ENCODE measurements at places on chromosomes 7 and 10.

DNA sequence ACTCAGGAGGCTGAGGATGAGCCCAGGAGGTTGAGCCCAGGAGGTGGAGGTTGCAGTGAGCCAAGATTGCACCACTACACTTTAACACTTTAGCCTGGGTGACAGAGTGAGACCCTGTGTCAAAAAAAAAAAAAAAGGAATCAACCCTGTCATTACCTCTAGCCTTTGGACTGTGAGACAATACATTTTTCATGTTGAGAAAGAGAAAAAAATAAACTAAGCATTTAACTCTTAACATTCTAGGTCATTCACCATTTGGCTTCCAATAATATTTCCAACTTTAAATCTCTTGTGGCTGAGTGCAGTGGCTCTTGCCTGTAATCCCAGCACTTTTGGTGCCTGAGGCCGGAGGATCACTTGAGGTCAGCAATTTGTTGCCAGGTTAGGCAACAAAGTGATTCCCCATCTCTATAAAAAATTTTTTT is 41.9 kb upstream of the TPST1 start:
- DNase-seq: no peak

- no peak for DNase-seq
Observed at GRCh38 chr7:130481898-130482297, 10.0 kb upstream of the MEST start.

GRCh38 chr7:14751461-14751860 is 151.1 kb downstream of the DGKB start:
- DNase-seq: no peak

DNA sequence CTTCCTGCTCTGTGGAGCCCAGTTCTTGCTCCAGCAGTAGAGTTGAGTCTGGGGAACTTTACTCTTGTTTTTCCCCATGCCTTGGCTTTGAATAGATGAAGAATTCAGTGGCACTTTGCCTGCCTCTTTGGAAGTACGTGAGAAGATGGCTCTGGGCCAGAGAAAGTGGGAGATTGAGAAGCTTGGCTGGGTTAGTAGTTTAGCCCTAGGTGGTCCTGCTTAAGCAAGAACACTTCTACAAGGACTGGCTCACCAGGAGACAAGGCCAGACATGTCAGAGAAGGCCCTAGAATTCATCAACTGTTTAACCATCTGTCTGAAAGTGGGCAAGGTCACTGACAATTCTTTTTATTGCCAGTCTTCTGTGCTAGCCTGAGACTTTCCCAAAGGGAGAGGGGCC is 410.3 kb downstream of the TYW1 start:
- DNase-seq: no peak

- DNase-seq: no peak
Observed at GRCh38 chr7:83866582-83866981, 217.6 kb upstream of the SEMA3E start.

DNA sequence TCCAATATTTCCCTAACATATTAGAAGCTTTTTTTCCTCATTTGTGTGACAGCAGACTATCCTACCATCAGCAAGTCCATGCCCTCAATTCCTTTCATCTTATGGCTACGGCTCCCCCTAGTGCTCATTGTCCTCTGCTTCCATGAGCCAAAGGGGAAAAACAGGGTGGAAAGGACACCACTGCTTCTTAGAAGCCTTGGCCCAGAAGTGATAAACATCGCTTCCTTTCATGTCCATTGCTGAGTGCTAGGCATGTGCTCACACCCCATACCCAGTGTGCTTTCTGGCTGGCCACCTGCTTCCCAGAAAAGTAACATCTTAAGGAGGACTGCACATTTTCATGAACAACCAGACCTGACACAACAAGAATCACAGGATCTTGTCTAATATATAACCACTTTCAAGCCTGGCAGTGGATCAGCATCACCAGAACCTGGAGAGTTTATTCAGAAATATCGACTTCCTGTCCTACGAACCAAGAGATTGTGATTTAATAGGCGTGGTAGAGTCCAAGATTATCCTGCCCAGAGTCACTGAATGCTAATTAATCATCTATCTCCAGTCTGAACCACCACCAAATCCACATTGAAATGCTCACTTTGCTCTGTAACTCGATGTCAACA is 650.5 kb upstream of the SORCS1 start:
- no peak for DNase-seq

- DNase-seq: no peak
Observed at GRCh38 chr7:36064676-36065075, 88.4 kb upstream of the EEPD1 start.

DNA sequence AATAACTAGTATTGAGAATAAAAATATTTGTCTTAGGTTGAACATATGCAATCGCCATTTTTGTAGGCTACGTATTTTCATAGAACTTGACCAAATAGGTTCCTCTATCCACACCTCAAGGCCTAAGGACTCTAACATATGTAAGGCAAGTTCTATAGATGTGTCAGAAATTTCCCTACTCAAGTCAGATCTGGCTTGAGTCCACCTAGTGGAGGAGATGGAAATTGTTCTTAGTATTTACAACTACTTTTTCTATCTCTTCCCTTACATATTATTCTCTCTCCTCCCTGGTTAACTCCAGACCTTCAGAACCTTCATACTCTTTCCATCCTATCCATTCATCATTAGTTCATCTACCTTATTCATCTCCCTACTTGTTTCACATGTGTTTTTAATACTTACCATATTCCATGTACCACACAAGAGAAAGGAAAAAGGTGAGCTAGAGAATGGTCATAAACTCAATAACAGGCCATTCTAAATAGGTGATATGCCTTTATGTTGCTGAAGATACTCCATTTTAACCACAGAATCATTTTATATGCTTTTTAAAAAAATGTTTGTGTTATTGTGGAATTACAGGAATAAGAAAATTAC is 174.5 kb upstream of the HDAC9 start:
- no peak for DNase-seq

GRCh38 chr10:480498-480927 is 209.0 kb downstream of the DIP2C start:
- no peak for DNase-seq

GRCh38 chr10:116752563-116752962 is 10.2 kb upstream of the HSPA12A start:
- no peak for DNase-seq

DNA sequence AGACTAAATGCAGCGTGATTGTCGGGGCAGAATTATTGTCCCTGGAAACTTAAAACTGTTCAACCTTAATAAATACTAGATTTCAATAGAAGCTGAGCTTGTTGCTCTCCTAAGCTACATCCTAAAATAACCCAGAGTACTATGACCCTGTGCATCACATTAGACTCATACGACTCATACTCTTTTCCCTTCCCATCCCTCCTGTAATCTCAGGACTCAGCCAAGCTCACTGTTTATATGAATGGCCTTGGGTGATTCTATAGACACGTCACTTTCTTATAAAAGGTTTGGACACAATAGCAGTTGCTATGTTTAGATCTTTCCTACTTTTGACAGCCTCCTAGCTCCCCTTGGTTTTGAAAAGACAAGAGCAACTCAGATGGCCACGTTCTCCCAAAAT is 17.2 kb downstream of the TCF7L2 start:
- DNase-seq: no peak

- DNase-seq: no peak
Observed at GRCh38 chr7:46011059-46011458, 90.0 kb upstream of the IGFBP3 start.

GRCh38 chr10:73229567-73229966 is 17.5 kb downstream of the DNAJC9 start:
- DNase-seq: no peak

DNA sequence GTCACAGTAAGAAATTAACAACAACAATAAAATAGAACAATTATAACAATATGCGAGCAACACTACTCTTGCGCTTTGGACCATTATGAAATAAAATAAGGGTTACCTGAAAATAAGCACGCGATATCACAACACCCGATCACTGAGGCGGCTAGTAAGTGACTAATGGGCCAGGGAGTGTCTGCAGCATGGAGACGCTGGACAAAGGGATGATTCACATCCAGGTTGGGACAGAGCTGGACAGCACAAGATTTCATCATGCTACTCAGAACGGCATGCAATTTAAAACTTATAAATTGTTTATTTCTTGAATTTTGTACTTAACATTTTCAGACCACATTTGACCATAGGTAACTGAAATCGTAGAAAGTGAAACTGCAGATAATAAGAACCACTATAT is 15.6 kb downstream of the HIBADH start:
- DNase-seq: no peak

- peak; percentile 36 for DNase-seq
Observed at GRCh38 chr10:102322914-102323313, 72.6 kb upstream of the NFKB2 start.

DNA sequence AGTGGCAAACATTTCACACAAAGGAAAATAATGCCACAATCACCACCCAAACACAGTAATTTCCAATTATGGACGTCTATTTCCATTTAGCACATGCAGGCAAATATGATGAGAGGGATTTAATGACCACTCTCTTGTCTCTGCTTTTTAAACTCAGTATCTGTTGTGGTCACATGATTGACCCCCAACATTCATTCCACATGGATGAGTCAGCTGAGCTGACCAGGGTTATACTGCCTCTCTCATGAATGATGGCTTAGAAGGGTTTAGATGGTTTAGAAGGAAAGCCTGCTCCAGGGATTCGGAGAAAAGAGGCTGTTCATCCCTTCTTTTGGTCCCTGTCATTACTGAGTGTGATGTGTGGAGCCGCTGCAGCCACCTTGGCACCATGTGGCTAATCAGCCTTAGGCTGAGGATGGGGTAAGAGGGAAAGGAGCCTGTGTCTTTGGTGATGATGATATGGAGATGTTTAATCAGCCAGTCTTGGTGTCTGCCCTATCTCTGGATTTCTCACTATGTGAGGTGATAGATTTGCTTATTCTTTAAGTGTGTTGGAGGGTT is 38.2 kb upstream of the JAKMIP3 start:
- no peak for DNase-seq

GRCh38 chr10:99365736-99366135 is 36.6 kb downstream of the CNNM1 start:
- DNase-seq: no peak

GRCh38 chr7:150621376-150621775 is 10.8 kb downstream of the GIMAP6 start:
- DNase-seq: no peak

- no peak for DNase-seq
Observed at GRCh38 chr7:155213385-155213784, 84.3 kb upstream of the INSIG1 start.

DNA sequence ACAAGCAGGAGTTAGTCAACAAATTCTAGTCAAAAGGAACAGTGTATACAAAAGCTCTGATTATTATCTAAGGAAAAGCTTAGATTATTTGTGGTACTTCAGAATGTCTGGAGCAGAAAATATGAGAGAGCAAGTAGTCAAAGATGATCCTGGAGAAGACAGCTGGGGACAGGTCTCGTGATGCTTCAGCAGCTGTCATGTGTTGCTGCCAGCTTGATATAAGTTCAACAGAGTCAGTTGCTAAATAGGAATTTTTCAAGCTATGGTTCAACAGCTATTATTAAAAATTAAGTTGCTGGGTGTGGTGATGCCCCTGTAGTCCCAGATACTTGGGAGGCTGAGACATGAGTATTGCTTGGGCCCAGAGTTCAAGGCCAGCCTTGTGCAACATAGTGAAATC is 240.0 kb upstream of the RHOBTB1 start:
- no peak for DNase-seq

- no peak for DNase-seq
Observed at GRCh38 chr7:156029460-156030007, 217.3 kb upstream of the SHH start.

- DNase-seq: peak; percentile 44
Observed at GRCh38 chr7:149865437-149865836, 8.3 kb upstream of the ATP6V0E2 start.

- peak; percentile 81 for DNase-seq
Observed at GRCh38 chr7:8125680-8126444, 136.1 kb downstream of the ICA1 start.

GRCh38 chr7:119724041-119724792 is 548.8 kb upstream of the KCND2 start:
- no peak for DNase-seq

GRCh38 chr10:4663162-4663992 is 162.6 kb upstream of the AKR1E2 start:
- peak; percentile 35 for DNase-seq

GRCh38 chr10:44786286-44786850 is 124.8 kb upstream of the TMEM72 start:
- DNase-seq: no peak

- DNase-seq: no peak
Observed at GRCh38 chr7:55078465-55079372, 59.9 kb downstream of the EGFR start.

- no peak for DNase-seq
Observed at GRCh38 chr7:38187794-38188440, 9.9 kb downstream of the STARD3NL start.
